ENCODE measurements at places on chromosomes 7 and 10. TPM values are rescaled to one million over a fixed set of nuclear protein-coding genes. Genes with fewer than 3 reads are reported as not detected.

SPAM1 gene
- total RNA-seq, result not detected

DNA sequence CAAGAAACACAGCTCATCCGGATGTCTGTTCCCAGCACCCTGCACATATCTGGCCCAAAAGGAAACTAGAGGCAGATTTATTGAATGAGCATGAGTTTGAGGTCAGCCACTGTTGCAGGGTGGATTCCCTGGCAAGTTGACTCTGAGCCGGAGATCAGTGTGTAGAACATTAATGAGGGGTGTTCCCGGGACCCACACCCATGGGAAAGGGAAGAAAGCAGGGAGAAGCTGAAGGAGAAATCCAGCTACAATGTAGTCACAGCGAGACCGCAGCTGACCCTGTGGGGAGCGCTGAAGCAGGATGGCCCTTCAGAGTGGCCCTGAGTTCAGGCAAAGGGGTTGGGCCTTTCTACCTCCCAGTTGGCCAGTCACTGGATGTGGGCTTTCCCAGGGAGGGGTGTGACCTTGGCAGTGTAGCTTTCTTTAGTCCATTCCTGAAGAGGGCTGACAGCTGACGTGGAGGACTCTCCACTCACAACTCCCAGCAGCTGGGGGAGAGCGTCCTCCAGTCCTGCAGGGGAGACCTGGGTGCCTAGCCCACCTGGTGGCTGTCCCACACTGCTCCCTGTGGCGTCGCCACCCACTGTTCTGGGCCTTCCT, 324.2 kb upstream of the ZMIZ1 start:
- DNase-seq, result no peak

GRCh38 chr10:26550774-26551526, 112.8 kb downstream of the APBB1IP start:
- no peak for DNase-seq

GRCh38 chr7:68718097-68718551, 880.2 kb upstream of the AUTS2 start:
- DNase-seq, result no peak

GJD4 gene
- total RNA-seq, result not detected

GRCh38 chr10:3570131-3570729, 214.8 kb downstream of the KLF6 start:
- no peak for DNase-seq

PILRA gene
- 1.4 TPM for total RNA-seq

GRCh38 chr10:72104472-72105097, 16.2 kb upstream of the SPOCK2 start:
- no peak for DNase-seq

TMEM130 gene
- total RNA-seq, result 0.10 TPM

HTR5A gene
- not detected for total RNA-seq

DNA sequence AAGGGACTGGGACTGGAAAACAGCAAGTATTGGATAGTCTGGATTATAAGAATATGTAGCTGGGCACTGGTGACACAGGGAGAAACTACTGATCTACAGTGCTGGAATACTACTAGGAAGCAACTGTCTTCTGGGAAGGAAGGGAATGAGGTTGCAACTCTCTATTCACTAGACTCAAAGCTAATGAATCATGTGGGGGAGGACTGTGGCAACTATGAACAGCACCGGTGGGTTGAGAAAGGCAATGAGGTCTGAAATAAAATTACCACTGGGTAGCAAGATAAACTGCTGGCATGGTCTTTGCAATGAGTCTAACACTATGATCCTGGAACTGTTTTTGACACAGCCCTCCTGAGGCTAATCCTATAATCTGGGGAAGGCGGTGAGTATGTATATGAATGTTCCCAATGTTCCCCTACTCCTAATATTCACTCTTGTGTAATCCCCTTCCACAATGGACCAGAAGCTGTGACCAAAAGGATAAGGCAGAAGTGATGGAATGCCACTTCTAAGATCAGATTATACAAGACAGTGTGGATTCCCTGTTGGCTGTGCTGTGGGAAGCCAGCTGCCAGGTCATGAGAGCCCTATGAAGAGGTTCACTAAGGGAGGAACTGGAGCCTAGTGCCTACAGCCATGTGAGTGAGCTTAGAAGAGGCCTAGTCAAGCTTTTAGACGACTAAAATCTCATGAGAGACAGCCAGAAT, 101.3 kb upstream of the DNAJB12 start:
- DNase-seq, result no peak

ASB10 gene
- total RNA-seq, result not detected

- no peak for DNase-seq
Measured at GRCh38 chr7:88003581-88003980, 69.5 kb downstream of the ADAM22 start.

DNA sequence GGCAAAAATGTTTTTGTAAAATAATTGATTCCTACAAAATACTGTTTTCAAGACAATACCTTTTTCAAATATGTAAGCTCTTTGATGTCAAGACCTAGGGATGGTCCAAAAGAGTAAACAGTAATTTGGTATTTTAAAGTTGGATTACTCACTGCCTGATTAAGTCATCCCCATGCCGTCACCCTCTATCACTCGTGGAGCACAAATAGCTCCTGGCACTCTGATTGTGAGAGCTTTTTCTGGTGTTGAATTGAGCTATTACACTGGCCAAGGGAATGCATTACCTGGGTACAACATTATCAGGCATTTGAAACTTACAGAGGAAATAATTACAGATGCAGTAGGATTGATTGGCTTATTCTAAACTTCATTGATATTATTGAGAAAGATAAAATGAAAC, 231.9 kb upstream of the GRM3 start:
- no peak for DNase-seq

GPR26 gene
- not detected for total RNA-seq

- DNase-seq, result no peak
Measured at GRCh38 chr7:112572669-112573301, 92.0 kb downstream of the LSMEM1 start.

RBP4 gene
- total RNA-seq, result 6,485 TPM

- DNase-seq, result no peak
Measured at GRCh38 chr10:79176949-79177602, 108.3 kb downstream of the ZMIZ1 start.

GRCh38 chr7:44994877-44995554, 5.0 kb upstream of the CCM2 start:
- DNase-seq, result no peak

GRCh38 chr7:47739891-47740290, 158.0 kb upstream of the TNS3 start:
- DNase-seq, result no peak

GRCh38 chr7:102019461-102019860, 202.0 kb downstream of the CUX1 start:
- DNase-seq, result no peak

GRCh38 chr7:94160719-94161435, 156.7 kb upstream of the BET1 start:
- no peak for DNase-seq

- DNase-seq, result no peak
Measured at GRCh38 chr10:69614130-69614529, 15.9 kb upstream of the FAM241B start.

GARIN1A gene
- total RNA-seq, result 0.38 TPM

DNA sequence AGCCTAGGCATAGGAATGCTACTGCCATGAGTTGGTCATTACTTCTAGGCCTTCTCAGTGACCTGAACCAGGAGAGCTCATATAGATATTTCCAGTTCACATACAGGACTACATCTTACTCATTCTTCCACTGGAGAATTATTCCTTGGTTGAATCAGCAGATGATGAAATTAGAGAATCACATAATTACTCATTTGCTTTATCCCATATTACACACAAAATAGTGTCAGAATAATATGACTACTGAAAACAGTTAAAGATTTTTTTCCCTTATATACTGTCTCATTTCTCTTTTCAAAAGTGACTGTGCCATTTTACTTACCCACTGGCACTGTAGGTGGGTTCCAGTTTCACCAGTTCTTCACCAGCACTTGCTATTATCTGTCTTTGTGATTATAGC, 18.5 kb downstream of the BMS1 start:
- DNase-seq, result no peak

DNA sequence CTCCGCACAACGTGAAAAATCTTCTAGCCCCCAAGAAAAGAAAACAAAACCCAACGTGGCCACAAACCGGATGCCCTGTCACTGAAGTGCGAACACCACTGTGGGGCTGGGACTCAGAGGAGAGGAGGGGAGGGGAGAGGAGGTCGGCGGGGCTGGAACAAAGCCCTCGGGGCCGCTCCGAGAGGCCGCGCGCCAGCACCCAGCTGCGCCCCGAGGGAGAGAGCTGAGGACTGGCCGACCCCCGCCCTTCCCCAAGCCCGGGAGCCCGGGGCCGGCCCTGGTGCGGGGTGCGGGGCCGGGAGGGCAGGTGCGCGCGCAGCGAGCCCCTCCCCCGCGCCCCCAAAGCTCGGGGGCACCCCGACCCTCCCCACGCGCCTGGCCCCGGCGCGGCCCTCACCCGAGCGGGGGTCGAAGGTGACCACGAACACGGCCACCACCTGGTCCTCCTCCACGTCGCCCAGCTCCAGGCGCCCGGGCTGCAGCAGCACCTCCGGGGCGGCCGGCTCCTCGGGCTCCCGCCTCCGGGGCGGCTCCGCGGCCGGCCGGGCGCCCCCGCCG, 398 bp downstream of the DENND11 start:
- peak; percentile 50 for DNase-seq

DNA sequence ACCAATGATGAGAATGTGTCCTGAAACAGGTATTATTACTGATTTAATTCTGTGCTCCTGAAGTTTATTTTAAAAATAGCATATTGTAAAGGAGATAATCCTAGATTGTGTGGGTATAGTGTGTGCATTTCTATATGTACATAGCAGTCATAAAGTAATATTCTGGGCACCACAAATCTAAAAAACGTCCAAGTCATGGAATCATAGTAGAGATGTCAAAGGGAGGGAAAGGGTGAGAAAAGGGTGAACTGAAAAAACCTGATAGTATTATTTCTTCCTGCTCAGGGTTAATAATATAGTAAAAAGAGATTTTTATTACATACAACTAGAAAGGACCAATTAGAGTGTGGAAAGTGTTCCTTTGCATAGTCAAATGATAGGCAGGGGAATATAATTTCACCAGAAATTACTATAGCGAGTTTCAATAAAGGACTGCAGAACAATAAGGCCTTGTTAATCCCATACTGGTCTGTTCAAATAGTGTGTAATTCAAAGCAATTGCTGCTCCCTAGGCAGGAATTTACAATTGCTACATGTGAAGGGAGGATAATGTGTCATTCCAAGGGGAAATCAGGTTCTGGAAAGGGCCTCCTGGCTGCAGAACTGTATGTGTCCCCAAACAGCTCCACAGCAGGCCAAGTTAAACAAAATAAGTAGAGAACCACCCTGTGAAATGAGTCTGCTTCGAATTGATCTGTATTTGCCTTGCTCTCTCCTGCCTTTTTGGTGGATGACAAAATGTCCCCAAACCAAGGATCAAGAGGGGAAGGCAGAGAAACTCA, 42.5 kb upstream of the KMT2E start:
- DNase-seq, result no peak

GTF2IRD1 gene
- 10.3 TPM for total RNA-seq

- no peak for DNase-seq
Measured at GRCh38 chr10:114638821-114639625, 19.1 kb downstream of the ABLIM1 start.

DNA sequence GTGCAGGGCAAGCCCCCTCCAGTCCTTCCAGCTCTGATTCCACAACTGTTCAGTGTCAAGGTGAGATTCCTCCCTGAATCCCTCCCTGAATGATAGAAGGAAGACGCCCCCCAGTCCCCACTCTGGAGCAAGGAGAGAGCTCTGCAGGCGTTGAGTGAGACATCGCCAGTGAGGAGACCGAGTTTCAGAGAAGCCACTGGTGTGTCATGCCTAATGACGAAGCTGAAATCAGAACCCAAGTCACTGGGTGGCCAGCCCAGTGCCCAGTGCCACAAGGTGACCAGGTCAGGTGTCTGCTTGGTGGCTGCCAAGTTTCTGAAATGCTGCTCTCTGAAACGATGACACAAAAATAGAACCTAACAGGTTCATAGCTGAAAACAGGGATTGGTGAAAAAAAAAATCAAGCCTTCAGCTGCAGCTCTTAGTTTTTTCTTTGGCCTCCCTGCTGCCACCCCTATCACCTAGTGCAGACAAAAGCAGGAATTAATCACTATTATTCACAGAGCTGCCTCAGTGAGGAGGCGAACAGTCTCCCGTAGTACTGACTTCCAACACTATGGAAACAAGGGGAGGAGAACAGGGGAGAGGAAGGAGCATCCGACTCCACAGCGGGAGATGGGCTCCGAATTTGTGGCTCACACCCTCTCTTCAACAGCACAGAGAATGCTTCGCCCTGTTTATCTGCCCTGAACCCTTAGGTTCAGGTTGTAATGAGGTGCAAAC, 153.5 kb downstream of the ARHGAP12 start:
- DNase-seq, result no peak

- DNase-seq, result peak; percentile 66
Measured at GRCh38 chr10:43322769-43323168, 48.7 kb upstream of the FXYD4 start.

DNA sequence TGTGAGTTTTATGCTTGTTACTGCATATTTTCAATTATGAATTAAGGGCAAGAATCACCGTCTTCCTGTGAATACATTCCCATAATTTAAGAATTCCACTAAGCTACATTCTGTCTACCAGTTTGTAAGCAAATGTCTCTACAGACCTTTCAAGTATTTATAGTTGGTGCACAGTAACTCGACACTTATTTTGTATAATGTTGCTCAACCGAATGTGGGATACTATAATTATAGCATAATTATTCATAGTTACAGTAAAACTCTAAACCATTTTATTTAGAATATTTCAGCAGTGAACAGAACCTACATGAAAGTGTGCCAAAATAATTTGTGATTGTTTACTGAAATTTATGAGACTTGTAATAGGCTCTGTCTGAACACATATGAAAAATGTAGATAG, 17.3 kb upstream of the CUBN start:
- no peak for DNase-seq

NPSR1 gene
- not detected for total RNA-seq

DNA sequence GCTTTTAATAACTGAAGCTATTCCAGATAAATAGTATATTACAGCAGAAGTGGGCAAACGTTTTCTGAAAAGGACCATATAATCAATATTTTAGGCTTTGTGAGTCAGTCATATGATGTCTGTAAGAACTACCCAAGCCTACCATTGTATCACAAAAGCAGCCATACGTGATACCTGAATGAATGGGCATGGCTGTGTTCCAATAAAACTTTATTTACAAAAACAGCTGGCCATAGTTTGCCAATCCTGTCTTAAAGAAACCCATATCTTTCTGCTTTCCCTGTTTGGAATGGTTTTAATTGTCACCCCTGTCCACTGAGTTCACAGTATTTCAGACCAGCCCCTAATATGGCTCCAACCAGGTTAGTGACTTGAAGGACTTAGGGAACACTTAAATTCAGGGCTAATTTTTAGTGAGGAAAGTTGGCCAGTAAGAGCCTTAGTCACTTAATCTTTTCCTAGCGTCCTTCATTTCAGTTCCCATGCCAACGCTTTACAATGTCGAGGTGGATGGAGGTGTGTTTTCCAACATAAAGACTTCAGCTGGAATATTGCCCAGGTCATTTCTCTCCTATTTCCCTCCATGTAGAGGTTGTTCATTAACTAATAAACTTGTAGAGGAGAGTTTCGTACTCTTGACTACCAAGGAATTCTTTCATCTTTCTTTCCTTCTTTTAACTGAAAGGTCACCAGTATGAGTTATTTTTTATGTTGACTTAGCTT, 184.5 kb downstream of the TRIL start:
- no peak for DNase-seq

GRCh38 chr7:81013083-81013817, 94.4 kb upstream of the SEMA3C start:
- no peak for DNase-seq

ANLN gene
- 0.55 TPM for total RNA-seq

- no peak for DNase-seq
Measured at GRCh38 chr7:134916171-134916883, 70.0 kb upstream of the AGBL3 start.

- no peak for DNase-seq
Measured at GRCh38 chr10:60705376-60705775, 72.9 kb upstream of the CDK1 start.
